OCI-LY7 (cell line): ENCODE measurements at places on chromosomes 6 and 20. TPM values are rescaled to one million over a fixed set of nuclear protein-coding genes. Genes with fewer than 3 reads are reported as not detected.

GRCh38 chr6:104754788-104755409 lies 104.8 kb downstream of the HACE1 start:
- DNase-seq: no peak

DNA sequence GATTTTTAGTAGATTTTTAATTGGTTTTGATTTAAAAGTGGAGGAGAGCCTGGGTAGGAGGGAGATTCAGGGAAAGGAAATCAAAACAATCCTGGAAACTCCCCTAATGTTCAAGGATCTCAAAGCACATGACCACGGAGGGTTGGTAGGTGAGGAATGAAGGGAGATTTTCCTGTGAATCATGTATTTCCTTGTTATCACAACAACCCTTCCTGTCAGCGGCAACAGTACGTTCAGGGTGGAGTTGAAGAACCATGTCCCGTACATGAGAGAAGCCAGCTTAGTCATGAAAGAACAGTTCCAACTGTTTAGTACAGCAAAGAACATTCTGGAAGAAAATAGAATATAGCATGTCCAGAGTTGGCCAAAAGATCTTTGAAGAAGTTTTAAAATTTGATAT lies 79.4 kb upstream of the SCAF8 start:
- DNase-seq: no peak

Gene ZBTB9
- 6.8 and 7.3 TPM in 2 replicates for total RNA-seq

GRCh38 chr6:88165844-88166492 lies at the start of gene CNR1:
Gene CNR1, minus strand, starts transcription at chr6:88166347. Its CDS starts 21,073 bp downstream, at chr6:88145274.
- DNase-seq: peak; percentile 83

- peak; percentile 89 for DNase-seq
Observed at GRCh38 chr6:32439602-32440214, at the start of gene HLA-DRA. Gene HLA-DRA, plus strand, starts transcription at chr6:32439887. Its CDS starts 64 bp downstream, at chr6:32439951.

Gene BMP6
- 0.94 and 1.1 TPM in 2 replicates for total RNA-seq

DNA sequence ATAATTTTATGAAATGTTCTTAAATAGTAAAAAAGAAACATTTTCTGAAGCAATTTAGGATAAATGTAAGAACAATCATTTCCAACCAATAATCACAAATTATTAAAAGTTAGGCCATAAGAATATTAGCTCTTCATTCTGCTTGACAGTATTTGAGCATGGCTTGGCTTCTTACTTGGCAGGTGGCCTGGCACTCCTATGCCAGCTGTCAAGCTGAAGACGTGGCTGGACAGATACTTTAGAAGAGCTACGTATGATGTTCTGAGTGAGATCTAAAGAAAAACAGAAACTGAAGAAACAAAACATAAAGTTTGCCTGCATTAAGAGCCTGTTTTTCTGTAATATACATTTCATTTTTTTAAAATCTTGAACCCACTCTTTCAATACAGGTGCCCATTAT lies 438.9 kb downstream of the GRIK2 start:
- no peak for DNase-seq

Gene BMP2
- not detected in 2 replicates for total RNA-seq

Gene SAMD5
- total RNA-seq: not detected in 2 replicates

- no peak for DNase-seq
Observed at GRCh38 chr6:54935739-54936138, 89.2 kb downstream of the FAM83B start.

Gene CRISP2
- total RNA-seq: not detected in 2 replicates

DNA sequence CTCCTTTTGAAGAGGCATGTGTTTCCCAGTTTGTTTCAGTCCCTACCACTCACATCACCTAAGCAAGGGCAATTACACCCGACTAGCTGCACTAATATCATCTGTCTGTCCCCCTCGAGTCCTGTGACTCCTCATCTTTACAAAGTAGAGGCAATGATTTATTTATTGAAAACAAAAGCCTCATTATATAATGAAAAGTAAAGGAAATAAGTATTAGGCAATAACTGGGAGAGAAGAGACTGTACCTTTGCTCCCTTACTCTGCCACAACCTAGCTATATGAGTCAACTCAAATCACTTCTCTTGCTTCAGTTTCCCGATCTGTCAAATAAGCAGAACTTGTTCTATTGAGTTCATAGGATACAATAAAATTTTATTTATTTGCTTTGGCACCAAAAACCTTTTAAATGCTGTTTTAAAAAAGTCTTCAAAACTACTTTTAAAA lies 38.9 kb downstream of the CSNK2A1 start:
- DNase-seq: no peak
